ENCODE measurements at places on chromosomes 12 and 14.
A peak's percentile ranks its signal among the peaks of the same experiment; 100 is the strongest.

DNA sequence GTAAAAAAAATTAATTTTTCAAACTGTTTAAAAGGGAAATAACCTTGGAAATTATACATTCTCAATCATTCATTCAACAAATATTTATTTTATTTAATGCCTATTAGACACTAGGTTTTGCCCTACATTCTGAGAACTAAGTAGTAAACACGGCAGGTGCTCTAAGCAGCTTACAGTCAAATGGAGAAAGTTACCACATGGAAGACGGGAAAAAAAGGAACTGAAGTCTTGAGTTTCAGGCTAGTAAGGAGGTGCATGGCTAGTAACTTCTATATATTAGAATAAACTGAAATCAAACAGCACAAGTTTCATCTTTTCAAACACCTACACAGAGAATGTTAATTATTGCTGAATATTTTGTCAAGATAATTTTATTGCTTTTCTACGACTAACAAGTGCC is 52.9 kb downstream of the C12orf42 start:
- no peak for DNase-seq

DNA sequence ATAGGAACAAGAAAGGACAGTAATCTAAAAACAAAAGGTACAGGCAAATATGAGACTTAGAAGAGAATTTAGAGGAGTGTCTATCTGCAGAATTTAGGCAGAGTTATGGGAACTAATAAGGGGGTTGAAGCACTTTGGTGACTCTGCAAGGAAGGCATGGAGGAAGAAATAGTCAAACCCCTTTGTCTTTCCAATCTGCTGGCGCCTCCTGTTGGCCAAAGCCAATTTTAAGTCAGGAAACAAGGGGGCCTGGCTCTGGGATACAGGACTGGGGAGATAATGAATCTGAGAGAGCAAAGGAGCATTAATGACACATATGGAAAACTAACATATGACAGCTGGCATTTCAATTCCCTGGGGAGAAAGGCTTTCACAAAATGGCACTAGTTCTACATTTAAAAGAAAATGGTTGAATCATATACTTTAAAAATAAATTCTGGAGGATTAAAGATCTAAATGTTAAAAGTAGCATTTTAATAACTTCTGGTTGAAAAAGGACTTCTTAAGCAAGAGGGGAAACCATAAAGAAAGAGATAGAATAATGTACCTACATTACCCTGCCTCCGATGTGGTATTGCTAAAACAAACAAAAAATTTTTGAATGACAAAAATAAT is 48.5 kb upstream of the CSRP2 start:
- DNase-seq = no peak

DNA sequence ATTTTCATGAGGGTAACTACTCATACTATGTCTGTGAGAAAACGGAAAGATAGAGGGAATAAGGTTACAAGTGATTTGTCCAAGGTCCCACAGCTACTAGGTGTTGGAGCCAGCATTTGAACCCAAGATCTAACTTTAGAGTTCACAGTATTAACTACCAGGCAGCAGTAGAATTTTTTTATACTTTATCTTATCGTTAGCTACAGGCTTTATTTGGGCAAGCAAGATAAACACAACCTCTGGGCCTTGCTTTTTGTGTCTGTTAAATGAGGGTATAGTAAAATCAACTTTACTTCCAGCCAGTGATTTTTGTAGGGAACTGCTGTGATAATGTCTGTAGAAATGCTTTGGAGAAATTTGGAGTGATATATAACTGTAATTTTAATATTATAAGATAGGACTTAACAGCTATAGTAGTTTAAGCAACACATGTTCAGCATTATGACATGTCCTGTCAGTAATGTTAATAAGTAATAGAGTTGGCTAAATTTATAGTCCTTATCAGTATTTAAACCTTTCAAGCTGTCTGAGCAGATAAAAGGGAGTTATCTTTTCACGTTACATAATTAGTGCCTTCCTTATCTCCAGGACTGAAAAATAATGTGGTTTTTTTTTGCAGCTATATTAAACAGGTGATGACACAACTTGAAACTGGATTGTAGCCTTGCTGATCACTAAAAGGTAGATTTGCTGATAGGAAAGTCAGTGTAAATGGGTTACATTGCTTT is 12.8 kb downstream of the LEMD3 start:
- no peak for DNase-seq

GRCh38 chr12:126588586-126589249 is 1523.5 kb downstream of the AACS start:
- no peak for DNase-seq

GRCh38 chr12:114903083-114903691 is 219.2 kb upstream of the TBX3 start:
- DNase-seq = no peak

GRCh38 chr14:39094515-39094914 is 8.5 kb downstream of the SEC23A start:
- no peak for DNase-seq

DNA sequence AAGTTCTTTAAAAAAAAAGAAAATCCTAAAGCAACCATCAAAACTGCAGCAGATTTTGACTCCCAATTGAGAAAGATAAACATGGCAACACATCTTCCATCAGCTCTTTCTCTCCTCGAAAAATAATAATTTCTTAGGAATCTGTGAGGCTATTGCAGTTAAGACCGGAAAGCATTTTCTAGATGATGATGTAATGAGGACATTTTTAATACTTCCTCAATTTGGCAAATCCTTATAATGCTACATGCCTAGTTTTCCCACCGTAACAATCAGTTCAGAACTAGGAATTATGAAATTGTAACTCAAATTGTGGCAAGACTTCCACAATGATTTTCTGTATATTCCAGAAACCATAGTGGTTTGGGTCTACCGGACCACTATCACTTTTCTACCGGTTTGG is 180.9 kb upstream of the PDE3A start:
- DNase-seq = no peak

GRCh38 chr14:31954991-31955390 is 122.1 kb upstream of the ARHGAP5 start:
- no peak for DNase-seq

DNA sequence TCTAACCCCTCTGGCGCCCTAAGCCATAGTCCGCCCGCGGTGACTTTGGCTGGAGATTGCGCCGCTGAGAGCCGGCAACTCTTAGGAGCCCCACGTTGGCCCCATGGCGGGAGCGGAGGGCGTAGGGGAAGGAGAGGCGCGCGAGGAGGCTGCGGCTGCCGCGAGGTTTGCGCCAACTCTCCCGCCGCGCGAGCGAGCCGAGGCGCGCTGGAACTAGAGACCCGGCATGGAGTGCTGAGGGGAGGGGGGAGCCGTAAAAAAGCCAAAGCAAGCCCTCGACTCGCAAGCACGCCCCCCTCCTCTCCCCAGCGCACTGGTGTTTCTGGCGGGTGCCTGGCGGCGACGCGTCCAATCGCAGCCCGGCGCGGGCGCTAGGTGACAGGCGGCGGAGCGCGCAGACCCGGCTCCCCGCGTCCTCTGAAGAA is at the start of gene SYT10:
Gene SYT10, minus strand, starts transcription at position 233 of the 425 bp plus-strand sequence. CDS start 297 bp downstream, outside the sequence.
- DNase-seq = peak; percentile 30

DNA sequence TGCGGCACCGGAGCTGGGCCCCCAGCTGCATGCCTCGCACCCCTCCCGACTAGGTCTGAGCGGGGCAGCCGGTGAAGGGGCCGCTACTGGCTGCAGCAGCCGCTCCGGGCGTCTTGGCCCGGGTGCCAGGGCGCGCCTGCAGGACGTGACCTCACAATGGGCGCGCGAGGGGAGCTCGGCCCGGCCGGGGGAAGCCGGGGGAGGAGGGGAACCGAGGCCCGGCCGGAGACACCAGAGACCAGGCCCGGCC is 353 bp downstream of the BAG5 start:
- no peak for DNase-seq

GRCh38 chr14:104732931-104733681 is 9.1 kb downstream of the ADSS1 start:
- DNase-seq = no peak

DNA sequence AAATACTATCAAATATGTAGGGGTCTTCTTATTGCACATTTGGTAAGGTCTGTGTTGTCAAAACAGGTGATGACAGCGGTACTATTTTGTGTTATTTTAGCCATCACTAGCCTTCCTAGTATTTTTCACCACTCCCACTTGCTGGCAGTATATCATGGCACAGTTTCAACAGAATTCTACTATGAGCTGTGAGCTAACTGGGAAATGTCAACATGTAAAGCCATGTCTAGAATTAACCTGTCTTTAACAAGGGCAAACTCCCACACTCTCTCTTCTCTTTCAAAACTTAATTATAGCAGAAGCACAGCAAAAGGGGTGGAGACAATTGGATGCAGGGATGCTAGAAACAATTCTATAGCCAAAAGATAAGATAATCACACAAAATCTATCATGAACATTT is 253.4 kb downstream of the PAX9 start:
- no peak for DNase-seq

DNA sequence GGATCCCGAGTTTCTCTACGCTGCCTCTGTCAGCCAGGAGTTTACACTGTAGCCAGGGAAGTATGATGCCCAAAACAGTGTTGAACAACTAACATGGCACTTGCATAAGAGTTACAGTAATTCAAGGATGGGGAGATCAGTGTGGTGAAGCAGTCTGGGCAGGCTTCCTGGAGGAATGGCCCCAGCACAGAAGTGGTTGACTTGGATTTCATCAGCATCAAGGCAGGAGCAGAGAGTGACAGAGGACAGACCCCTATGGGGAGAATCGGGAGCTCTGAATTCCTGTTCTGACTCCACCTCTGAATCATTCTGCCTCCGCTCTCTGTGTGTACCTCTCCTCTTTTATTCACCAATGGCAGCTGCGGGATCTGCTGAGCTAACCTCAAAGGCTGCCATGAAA is 124.5 kb downstream of the KCNA5 start:
- no peak for DNase-seq

GRCh38 chr14:102049258-102050025 is 37.4 kb downstream of the HSP90AA1 start:
- no peak for DNase-seq

DNA sequence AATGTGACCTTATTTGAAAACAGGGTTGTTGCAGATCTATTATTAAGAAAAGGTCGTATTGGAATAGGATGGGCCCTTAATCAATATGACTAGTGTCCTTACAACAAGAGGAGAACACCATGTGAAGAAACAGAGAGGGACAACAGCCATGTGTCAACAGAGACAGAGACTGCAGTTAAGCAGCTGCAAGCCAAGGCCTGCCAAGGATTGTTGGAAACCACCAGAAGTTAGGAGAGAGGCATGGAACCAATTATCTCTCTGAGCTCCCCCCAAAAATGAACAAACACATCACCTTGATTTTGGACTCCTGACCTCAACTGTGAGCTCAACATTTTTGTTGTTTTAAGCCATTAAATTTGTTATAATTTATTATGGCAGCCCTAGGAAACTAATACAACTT is 214.6 kb upstream of the PRKD1 start:
- no peak for DNase-seq

DNA sequence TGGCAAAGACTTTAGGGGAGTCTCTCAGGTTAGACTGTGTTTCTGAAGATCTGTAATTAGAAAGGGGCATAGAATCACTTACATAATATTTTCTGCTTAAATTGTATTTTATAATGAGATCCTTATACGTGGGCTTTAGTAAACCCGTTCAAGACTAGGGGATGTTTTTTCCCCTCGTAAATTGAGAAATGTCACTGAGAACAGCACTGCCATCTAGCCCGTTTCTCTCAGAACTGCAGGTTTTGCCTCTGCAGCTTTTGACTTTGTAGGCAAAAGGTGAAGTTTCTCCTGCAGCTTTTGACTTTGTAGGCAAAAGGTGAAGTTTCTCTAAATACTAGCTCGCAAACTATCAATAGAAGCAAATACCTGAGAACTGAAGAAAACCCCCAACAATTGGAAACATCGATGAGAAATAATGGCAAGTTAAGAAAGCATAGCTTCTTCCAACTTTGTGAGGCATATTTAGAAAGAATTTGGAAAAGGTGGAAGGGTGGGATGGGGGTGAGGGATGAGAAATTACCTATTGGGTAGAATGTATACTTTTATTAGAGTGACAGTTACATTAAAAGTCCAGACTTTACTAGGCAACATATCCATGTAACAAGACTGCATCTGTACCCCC is 9.9 kb upstream of the ASPG start:
- DNase-seq = no peak

DNA sequence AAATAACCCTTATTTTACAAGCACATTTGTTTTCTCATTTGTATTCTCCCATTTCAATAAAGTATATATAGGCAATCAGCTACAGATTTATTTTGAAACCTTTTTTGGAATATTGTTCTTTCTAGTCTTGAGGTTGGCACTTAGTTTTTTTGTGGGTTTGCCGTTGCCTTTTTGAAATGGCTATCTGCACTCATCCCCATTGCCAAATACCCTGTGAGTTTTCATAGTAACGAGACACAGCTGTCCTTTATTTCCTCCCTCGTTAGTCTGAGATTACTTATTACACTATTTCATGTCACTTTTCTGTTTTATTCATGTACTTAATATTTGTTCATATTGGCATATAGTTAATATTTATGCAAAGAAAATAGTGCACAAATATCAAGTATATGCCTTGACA is 1104.0 kb downstream of the SLC6A15 start:
- no peak for DNase-seq

GRCh38 chr12:92629349-92630065 is 73.3 kb upstream of the PLEKHG7 start:
- no peak for DNase-seq

DNA sequence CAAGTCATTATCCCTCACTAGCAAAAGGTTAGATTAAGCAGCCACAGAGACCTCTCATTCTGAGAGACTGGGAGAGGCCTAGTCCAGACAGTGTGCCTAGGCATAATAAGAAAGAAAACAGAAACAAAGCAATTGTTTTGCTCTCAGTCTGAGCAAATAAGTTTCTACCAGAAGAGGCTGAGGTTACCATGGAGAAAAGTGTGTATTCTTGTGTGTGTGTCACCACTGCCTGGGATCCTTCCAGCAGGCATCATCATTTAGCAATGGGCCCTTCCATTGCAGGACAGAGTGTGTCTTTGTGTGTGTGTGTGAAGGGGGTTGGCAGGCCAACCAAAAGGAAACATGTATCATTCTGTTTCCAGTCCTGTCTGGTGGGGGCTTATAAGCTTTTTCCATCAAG is 3.7 kb downstream of the EFS start:
- DNase-seq = no peak

GRCh38 chr12:119602734-119603094 is 9.1 kb downstream of the TMEM233 start:
- DNase-seq = no peak

GRCh38 chr12:6280053-6280469 is 30.4 kb upstream of the PLEKHG6 start:
- no peak for DNase-seq

DNA sequence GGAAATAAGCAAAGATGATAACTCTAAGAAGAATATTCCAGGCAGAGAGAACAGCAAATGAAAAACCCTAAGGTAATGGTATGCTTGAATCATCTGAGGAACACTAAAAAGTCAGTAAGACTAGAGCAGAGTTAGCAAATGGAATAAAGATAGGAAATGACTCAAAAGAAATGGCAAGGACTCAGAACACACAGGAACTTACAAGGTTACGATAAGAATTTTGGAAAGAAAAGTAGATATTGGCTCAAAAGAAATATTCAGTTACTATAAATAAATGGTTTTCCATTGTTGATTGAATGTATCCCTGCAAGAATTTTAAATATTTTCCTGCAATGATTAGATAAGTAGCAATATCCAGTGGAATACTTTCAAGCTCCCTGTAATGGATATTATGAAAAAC is 705.8 kb downstream of the C12orf50 start:
- no peak for DNase-seq

- no peak for DNase-seq
Observed at GRCh38 chr14:47778631-47779030, 103.2 kb upstream of the MDGA2 start.

Data from frontal cortex (tissue), 4 donors.